ENCODE measurements at places on chromosomes 1 and 21. TPM values are rescaled to one million over a fixed set of nuclear protein-coding genes. Genes with fewer than 3 reads are reported as not detected.

GRCh38 chr1:23628951-23629387 is 62.6 kb upstream of the RPL11 start:
- no peaks in the 10 kb centered on the region for H3K27me3 ChIP-seq
- DNase-seq = no peak
- peak overlapping the region; percentile 31 for H3K27ac ChIP-seq
- peaks cover 17% of the 10 kb centered on the region for H3K4me1 ChIP-seq
- H3K4me3 ChIP-seq = no peak overlapping the region
- no peaks in the 10 kb centered on the region for H3K36me3 ChIP-seq

DNA sequence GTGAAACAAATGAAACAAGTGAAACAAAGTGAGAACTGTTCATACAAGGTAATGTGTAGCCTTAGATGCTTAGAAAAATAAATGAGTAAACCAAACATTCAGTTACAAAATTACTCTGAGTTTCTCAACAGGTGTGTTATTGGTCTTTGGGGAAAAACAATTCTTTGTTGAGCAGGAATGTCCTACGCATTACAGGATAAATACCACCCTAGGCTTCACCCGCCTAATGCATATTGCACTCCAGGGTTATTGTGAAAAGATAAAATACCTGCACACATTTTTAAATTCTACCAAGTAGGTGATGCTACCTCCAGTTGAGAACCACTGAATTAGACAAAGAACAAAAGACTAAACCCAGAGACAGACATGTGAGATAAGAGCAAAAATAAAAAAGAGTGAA is 72.2 kb downstream of the ADAMTS1 start:
- no peak overlapping the region for H3K4me3 ChIP-seq
- H3K4me1 ChIP-seq = peaks cover 26% of the 10 kb centered on the region
- no peak overlapping the region for H3K27ac ChIP-seq
- no peak for DNase-seq
- H3K36me3 ChIP-seq = no peaks in the 10 kb centered on the region

- DNase-seq = no peak
- H3K4me3 ChIP-seq = no peak overlapping the region
- peaks cover 41% of the 10 kb centered on the region for H3K4me1 ChIP-seq
- H3K36me3 ChIP-seq = no peaks in the 10 kb centered on the region
- no peak overlapping the region for H3K27ac ChIP-seq
These were observed 388.1 kb upstream of the VAMP3 start for GRCh38 chr1:7382971-7383370.

DNA sequence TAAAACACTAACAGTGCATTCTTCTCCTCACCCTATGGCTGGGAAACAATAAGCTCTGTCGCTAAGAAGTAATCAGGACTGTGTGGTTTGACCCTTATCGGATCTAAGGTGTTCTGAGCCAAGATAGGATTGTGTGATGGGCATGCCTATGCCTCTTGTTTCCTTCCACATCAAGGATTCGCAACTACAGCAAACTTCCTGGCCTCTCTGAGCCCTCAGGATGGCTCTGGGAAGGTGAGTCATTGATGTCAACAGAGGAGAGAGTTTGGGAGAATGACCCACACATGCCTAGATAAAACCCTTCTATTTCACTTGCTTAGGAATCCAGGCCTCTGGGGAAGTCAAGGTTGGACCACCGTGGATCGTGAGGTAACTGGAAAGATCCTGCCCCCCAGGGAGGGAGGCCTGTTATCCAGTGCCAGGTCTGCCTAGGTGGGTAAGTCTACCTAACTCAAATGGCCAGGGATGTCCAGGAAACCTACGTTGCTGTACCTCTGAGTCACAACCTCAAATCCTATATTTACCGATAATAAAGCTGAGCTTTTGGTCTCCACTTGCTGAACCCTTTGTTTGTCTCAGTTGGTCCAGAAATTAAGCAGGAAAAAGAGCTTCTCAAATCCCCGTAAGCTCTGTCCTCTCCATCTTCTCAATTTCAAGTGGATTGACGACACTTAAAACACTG is 27.4 kb downstream of the TIAM1 start:
- no peak for DNase-seq
- H3K4me3 ChIP-seq = no peak overlapping the region
- H3K4me1 ChIP-seq = peaks cover 18% of the 10 kb centered on the region

DNA sequence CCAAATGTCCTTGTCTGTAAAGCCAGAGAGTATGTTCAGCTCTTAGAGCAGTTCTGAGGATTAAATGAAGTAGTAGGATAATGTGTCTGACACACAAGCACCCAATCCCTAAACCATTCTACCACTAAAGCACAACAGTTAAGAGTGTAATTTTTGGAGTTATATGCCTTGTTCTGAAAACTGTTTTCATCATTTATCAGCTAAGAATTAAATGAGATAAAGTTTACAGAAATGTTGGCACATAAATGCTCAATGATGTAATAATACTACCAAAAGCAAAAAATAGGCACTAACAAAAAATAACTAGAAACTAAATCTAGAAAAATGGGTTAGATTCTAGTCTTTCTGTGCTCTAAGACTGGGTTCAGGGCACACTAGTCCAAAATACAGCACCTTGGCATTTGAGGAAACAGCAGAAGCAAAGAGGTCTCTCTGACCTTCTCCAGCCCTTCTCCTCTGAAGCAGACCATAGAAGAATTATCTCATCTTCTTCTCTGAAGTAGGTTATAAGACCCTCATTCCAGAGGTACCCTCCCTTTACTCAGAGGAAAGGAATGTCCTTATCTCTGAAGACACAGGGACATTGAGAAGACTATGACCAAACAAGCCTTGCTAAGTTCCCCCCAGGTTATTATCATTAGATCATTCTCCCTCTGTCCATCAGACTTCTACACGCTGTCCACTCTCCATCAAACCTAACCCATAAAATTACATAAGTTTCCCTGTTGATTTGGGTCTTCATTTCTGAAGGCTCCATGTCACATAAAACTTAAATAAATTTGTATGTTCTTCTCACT is 20.6 kb downstream of the ABL2 start:
- H3K4me1 ChIP-seq = peaks cover 13% of the 10 kb centered on the region
- H3K27ac ChIP-seq = no peak overlapping the region
- no peak for DNase-seq
- no peaks in the 10 kb centered on the region for H3K36me3 ChIP-seq
- no peak overlapping the region for H3K4me3 ChIP-seq

OR2L13 gene
- not detected for total RNA-seq

ELAVL4 gene
- not detected for total RNA-seq

ADAM30 gene
- not detected for total RNA-seq

BACE2 gene
- 31.3 TPM for total RNA-seq

TFF3 gene
- total RNA-seq = not detected

C1orf116 gene
- 0.67 TPM for total RNA-seq
